ENCODE measurements at places on chromosomes 13 and 19.

DNA sequence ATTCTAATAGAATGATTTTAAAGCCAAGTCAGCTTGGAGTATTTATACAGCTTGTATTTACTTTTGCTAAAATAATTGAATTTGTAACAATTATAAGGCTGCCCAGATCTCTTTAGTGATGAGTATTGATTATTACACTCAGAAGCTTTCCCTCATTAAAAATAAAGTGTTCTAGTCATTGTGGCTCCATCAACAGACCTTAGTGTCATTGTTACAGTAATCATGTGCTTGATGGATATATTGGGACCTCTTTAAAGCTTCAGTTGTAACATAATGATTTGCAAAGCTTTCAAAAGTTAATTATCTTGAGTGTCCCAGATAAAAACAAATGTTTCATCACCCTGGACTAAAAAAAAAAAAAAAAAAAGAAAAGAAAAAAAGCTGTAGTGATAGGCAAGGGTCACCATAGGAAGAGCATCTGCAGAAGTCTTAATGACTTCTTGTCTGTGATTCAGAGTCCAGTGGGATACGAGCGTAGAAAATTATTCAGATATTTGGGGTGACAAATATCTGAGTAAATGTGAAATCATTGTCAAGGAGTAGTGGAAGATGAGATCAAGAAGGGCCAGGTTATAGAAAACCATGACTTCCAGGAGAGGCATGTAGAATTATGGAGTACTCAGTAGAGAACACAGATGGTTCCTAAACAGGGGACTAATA lies 369.6 kb downstream of the DCT start:
- DNase-seq, result no peak

- DNase-seq, result no peak
Observed at GRCh38 chr19:15780610-15781418, 6.6 kb upstream of the OR10H5 start.

- DNase-seq, result peak; percentile 56
Observed at GRCh38 chr13:98285852-98286594, 109.0 kb upstream of the RNF113B start.

DNA sequence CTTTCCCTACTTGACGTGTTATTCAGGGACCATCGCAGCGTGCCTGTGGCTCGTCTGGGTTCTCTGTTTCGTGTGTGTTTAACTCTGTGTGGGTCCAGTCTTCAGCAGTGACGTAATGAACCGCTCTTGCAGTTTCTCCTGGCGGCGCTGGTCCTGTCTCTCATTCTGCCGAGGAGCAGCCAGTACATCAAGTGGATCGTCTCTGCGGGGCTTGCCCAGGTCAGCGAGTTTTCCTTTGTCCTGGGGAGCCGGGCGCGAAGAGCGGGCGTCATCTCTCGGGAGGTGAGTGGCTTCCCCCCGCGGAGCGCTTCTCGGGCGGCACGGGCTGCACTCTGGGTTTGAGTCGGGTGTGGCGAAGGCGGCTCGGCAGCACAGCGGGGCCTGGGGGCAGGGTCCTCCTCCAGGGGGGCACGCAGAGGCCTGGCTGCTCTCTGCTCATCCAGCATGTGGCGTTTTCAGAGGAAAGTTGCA lies 36.3 kb upstream of the TFDP1 start:
- no peak for DNase-seq
